AG08396 (cell line): ENCODE measurements at places on chromosomes 2 and 18.

- DNase-seq: no peak
Measured at GRCh38 chr2:56871644-56872043, 687.9 kb downstream of the CCDC85A start.

DNA sequence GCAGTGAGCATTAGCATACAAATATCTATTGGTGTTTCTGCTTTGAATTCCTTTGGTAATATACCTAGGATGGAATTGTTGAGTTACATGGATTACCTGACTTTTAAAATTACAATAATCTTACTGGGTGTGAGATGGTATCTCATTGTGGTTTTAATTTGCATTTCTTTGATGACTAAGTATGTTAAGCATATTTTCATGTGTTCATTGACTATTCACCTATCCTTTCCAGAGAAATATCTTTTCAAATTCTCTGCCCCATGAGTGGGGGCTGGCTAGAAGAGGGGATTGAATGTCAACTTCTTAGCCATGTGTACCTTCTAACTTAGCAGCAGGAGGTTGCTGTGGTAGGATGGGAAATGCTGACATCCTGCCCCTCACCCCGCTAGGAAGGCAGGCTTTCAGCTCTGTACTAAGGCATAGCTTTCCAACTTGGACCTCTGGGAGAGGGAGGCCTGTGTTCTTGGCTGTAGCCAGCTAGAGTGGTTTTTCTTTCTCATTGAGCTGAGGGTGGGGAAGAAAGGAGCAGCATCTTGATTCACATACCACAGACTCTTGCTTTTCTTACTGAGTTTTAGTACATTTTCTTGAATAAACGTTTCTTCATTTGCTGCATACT is 63.3 kb upstream of the TTC27 start:
- no peak for DNase-seq

GRCh38 chr2:44943031-44943692 is 1.7 kb downstream of the SIX3 start:
- DNase-seq: no peak

- peak; percentile 51 for DNase-seq
Measured at GRCh38 chr2:12719400-12720277, 2.9 kb downstream of the TRIB2 start.

- no peak for DNase-seq
Measured at GRCh38 chr2:71940695-71941094, 207.0 kb downstream of the CYP26B1 start.

DNA sequence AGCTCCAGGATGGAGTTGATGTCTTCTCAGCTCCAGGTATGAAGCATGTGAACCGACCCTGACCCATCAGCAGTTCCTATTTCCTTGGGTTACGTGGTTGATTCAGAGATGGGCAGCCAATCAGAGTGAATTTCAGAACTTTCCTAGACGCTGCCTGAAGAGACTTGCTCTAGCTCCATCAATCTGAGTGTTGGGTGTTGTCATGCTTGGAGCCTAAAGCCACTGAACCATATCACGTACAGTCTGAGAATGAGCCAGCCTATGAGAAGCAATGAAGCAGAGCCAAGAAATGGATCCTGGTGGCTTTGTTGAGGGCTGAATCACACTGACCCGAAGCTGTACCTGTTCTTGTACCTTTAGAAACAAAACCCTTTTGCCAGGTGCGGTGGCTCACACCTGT is 19.6 kb upstream of the KLF7 start:
- DNase-seq: no peak

GRCh38 chr2:128325611-128326181 is 7.0 kb upstream of the HS6ST1 start:
- DNase-seq: no peak

GRCh38 chr2:215833531-215834162 is 179.7 kb downstream of the MREG start:
- DNase-seq: no peak

DNA sequence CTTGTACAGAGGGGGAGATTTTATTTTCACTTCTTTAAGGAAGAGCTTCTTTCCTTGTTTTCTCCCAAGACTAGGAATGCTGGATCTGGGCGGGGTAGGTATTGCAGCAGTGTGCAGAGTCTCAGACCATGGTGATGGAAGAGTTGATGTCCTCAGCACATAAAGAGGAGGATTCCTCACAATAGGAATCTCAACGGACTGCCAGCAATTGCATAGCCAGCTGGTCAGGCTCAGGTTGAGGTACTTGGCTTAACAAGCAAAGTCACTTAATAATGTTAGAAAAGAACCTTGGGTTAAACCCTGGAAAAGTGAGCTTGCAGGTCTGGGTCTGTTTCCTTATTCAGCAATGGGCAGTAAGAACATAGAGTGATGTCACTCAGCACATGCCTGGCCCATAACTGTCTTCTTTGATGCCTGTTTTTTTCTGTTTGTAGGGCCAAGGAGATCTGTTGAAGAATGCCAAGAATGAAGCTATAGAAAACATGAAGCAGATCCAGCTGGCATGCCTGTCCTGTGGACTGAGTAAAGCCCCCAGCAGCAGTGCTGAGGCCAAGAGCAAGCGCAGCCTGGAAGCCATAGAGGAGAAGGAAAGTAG is 342.1 kb downstream of the PLCL1 start:
- no peak for DNase-seq

- DNase-seq: no peak
Measured at GRCh38 chr18:11801573-11801972, 49.6 kb upstream of the CHMP1B start.

- peak; percentile 88 for DNase-seq
Measured at GRCh38 chr2:28810384-28811285, at the start of gene SPDYA. Gene SPDYA, plus strand, starts transcription at chr2:28810834. Its CDS starts 5,181 bp downstream, at chr2:28816015.

- DNase-seq: no peak
Measured at GRCh38 chr2:46317094-46317486, 19.9 kb downstream of the EPAS1 start.

DNA sequence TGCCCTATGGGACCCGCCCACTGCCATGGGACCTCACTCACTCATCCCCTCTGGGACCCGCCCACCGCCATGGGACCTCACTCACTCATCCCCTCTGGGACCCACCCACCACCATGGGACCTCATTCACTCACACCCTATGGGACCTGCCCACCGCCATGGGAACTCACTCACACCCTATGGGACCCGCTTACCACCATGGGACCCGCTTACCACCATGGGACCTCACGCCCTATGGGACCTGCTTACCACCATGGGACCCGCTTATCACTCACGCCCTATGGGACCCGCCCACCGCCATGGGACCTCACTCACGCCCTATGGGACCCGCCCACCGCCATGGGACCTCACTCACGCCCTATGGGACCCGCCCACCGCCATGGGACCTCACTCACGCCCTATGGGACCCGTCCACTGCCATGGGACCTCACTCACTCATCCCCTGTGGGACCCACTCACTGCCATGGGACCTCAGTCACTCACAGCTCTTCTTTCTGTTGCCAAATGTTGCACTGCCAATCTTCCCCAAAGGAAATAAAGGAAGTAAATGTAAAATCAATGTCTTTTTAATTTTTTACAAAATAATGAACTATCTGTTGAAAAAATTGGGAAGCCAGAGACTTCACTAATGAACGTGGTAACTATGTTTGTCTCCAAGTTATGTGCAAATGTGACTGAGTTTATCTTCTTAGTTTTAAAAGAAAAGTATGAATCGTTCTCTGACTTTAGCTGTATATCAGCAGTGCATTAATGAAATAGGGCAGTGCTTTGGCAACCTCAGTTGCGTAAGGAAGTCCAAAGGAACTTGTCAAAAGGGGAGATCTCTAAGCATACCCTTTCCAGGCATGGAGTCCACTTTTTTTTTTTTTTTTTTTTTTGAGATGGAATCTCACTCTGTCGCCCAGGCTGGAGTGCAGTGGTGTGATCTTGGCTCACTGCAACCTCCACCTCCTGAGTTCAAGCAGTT is 101.5 kb upstream of the MGAT5 start:
- no peak for DNase-seq

GRCh38 chr2:215793747-215794595 is 219.4 kb downstream of the MREG start:
- peak; percentile 61 for DNase-seq

- peak; percentile 27 for DNase-seq
Measured at GRCh38 chr2:11980809-11981208, 234.4 kb downstream of the LPIN1 start.

DNA sequence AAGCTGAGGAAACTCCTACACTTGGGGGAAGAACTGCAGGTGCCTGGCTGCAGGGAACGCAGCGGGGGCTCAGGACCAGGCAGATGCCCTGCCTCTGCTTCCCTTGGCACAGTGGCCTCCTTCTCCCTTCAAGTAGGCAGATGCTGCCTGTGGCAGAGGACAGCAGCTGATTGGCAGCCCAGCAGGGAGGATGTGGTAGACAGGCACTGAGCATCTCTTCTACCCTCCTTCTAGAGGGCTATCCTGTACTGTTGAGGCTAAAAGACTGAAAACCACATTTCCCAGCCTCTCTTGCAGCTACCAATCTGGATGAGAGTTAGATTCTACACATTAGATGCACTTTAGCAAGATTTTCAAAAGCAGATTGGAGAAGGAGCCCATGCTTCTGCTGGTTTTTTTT is 105.7 kb downstream of the MSH2 start:
- DNase-seq: no peak

DNA sequence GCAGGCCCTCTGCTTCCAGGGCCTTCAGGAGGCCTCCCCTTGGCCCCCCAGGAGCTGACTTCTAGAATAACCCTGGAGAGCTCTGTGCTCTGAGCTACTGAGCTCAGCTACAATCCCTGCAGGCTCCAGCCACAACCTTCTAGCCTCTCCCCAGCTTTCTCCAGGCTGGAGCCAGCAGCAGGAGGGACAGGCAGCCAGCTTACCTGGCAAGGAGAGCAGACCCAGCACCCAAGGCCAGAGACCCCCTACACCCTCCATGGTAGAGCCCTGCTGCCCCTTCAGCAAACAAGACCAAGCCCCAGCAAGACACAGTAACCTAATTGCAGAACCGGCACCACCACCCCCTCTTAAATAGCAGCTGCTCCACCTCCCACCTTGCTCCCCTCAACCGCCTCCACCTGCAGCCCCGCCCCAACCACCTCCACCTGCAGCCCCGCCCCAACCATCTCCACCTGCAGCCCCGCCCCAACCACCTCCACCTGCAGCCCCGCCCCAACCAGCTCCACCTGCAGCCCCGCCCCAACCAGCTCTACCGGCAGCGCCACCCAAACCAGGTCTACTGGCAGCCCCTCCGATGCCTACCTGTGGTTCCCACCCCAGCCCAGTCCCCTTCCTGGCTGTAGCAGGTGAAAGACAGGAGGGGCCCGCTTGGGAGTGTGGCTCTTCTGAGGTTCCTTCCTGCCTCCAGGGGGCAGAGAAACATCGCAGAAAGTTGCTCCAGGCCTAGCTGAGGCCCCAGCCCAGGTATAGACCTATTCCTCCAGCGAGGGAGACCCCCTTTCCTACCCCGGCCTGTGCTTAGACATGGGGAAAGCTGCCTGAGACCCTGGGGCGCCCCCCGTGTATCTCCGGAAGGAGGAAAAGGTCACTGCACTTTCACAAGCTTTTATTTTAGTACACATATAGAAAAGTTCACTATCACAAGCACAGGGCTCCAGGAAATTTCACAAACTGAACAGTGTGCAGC is at the start of gene ASTL:
Gene ASTL (minus strand): TSS at position 324 of the 967 bp plus-strand sequence. CDS start 66 bp downstream, at position 258.
- DNase-seq: peak; percentile 70

DNA sequence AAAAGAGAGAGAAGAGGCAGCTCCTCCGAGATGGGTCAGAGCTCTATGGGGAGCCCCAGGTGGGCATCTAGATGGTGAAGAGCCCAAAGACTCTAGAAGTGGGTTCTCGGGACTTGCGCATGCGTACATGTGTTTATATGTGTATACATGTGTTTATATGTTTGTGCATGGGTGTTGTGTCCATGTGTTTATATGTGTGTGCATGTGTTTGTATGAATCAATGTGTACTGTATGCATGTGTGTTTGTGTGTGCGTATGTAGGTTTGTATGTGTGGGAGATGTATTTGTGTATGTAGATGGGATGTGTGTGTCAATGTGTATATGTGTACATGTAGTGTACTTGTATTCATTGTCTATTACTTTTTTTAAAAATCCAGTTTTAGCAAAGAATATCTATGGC is 25.6 kb downstream of the DNPEP start:
- DNase-seq: no peak

DNA sequence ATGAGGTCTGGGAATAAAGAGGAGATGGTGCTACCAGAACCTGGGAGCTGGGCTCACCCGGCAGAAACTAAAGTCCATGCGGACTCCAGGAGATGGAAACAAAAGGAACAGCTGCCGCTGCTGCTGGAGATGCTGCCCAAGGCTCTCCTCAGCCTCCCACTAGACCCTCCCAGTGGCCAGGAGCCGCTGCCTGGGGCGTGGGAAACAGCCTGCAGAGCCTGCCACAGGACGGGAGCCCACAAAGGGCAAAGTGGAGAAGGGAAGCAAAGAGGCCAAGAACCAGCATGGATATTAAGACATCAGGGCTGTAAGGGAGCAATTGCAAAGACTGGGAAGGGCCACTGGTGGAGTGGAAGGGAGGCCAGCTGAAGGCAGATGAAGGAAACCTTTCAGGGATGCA is 179.6 kb downstream of the NCK2 start:
- no peak for DNase-seq

GRCh38 chr2:66901344-66901743 is 466.4 kb downstream of the MEIS1 start:
- DNase-seq: no peak

DNA sequence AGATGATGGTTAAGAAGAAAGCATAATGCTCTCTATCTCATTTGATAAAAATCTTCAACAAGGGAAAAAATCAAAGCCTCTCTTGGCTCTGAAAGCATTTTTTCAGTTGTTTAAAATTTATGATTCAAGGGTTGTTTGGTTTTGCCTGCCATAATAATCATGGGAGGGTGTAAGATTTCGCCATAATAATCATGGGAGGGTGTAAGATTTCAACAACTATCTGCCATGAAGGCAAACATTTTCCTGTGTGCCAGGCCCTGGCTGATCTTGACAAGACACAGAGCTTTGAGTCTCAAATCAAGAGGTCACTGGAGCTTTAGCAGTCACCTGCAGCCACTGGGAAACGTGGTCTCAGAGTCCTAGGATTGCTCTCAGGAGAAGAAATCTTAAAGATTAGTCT is 175.1 kb upstream of the PIEZO2 start:
- no peak for DNase-seq

GRCh38 chr2:76039505-76039904 is 328.8 kb upstream of the GCFC2 start:
- DNase-seq: no peak

DNA sequence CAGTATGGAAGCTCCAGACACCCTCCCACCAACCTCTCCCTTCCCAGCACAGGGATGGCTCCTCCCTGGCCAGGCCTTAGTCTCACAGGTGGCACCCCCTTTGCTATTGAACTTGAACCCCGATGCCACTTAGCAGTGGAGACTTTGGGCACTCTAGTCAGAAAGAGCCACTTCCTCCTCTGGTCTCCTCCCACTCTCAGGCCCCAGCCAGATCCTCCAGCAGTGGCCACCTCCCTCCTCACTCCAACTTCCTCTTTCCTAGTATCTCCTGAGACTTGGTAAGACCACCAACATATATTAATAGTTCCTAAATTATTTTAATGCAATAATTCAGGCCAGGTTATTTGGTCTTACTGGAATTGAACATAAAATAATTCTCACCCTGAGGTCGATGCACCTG is 437.2 kb upstream of the ID2 start:
- no peak for DNase-seq

GRCh38 chr2:219499058-219499307 is 292 bp downstream of the GMPPA start:
- no peak for DNase-seq

DNA sequence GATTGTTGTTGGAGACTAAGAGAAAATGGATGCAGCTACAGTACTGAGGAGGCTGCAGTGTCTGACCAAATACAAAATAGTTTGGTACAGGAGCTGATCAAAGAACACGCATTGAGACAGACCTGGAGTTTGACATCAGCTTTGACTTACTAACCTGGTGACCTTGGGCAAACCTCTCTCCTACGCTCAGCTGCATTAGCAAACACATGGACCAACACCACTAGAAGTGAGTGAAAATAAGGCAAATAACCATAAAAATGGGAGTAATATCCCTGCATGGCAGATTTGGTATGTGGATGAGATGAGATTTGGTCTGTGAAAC is 126.5 kb downstream of the LPIN1 start:
- no peak for DNase-seq
